Psoas muscle (tissue), 8 donors: ENCODE measurements at places on chromosomes 3 and 15. TPM values are rescaled to one million over a fixed set of nuclear protein-coding genes. Genes with fewer than 3 reads are reported as not detected.

ITIH3 gene
- not detected for total RNA-seq

GJD2 gene
- total RNA-seq, result not detected

CMTM7 gene
- 5.1 TPM for total RNA-seq

DAZL gene
- not detected for total RNA-seq

DHX30 gene
- 61.1 TPM for total RNA-seq

MKRN2OS gene
- not detected for total RNA-seq

TFRC gene
- total RNA-seq, result 101 TPM

GRCh38 chr3:189365609-189366564 is 194.1 kb downstream of the TPRG1 start:
- DNase-seq, result no peak

GRCh38 chr3:34020726-34021680 is 222.6 kb downstream of the PDCD6IP start:
- DNase-seq, result no peak

DNA sequence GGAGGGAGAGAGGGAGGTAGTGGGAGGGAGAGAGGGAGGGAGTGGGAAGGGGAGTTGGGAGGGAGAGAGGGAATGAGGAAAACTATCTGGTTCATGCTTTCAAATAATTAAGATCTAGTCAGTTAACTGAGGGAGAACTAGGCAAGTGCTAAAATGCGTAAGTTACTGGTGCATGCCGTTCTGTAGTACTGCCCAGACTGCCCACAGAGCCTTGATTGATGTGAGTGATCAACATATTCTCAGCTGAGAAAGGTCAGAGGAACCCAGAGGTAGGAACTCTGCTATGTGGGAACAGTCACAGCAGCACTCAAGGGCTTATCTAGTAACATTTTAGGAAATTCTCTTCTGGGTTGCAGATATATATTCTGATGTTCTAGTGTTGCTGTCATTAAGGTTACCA is 149.8 kb upstream of the ROBO1 start:
- DNase-seq, result no peak

DNA sequence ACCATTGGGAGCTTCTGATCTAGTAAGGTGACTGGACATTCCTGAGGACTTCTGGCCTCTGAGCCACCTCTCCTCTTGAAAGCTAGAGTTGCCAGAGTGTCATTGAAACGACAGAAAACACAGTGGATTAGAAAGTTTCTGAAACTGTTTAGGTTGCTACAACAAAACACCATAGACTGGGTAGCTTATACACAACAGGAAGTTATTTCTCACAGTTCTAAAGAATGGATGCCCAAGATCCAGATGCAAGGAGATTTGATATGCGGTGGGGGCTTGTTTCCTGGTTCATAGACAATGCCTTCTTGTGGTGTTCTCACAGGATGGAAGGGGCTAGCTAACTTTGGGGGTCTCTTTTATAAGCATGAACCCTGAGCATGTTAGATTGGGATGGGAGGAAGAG is 43.3 kb upstream of the ZNF385D start:
- no peak for DNase-seq

GRCh38 chr3:126558336-126559071 is at the start of gene C3orf22:
TSS of gene C3orf22 (minus strand) at chr3:126558932. CDS start at chr3:126553390, 5,542 bp downstream.
- DNase-seq, result peak; percentile 28

DNA sequence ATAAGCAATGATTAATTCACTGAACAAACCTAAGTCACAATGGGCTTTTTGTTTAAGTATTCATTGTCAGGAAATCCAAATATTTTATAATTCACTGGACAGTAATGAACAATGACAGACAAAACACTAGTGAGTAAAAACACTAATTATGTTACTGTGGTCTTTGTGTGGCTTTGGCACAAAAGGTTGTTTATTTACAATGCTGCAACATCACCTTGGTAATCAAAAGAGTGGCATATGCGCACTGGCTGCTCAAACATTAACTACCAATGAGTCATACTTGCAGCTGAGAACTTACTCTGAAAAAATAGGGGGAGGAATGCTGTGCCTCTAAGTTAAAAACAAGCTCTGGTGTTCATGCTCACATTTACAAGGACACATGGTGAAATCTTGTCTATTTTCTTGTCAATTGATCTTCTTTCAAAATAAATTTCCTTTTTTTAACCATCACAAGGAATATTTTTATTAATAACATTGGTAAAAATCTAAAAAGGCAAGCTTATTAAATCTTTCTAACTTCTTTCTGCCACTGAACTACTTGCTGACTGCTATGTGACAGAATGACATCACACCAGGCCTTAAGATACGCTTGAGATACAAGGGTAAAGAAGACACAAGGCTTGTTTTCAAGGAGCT is 85.2 kb upstream of the PPIB start:
- DNase-seq, result no peak

- DNase-seq, result no peak
These were observed 271.0 kb downstream of the GABRG3 start for GRCh38 chr15:27241943-27242342.
